ENCODE measurements at places on chromosomes 2 and 18. TPM values are rescaled to one million over a fixed set of nuclear protein-coding genes. Genes with fewer than 3 reads are reported as not detected.

TMEM17 gene
- total RNA-seq: 2.6 TPM

DNA sequence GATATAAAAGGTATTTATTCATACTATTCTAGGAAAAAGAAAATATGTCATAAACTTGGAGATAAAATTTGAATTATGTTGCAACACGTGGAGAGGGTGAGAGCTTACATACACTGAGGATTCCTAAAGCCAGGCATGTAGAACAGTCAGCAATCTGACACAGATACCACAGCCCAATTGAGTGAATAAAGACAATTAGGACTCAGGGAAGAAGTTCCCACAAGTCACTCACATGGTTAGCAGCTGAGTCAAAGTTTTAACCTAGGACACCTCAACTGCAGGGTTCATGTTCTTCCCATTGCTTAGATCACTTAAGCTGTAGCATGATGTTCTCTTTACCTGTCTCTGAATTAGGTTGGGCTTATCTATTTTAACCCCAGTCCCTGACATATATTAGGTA lies 189.5 kb downstream of the CMPK2 start:
- DNase-seq: no peak

DPP10 gene
- not detected for total RNA-seq

FSHR gene
- 13.6 TPM for total RNA-seq

ICOS gene
- 0.09 TPM for total RNA-seq
